ENCODE measurements at places on chromosomes 1 and 21.

- DNase-seq = no peak
Measured at GRCh38 chr1:224753491-224753890, 137.4 kb downstream of the CNIH3 start.

GRCh38 chr1:173168941-173169340 is 38.2 kb downstream of the TNFSF4 start:
- no peak for DNase-seq

- no peak for DNase-seq
Measured at GRCh38 chr21:42569732-42570301, 56.2 kb downstream of the SLC37A1 start.

GRCh38 chr21:16196001-16196400 is 466.2 kb downstream of the USP25 start:
- DNase-seq = no peak

DNA sequence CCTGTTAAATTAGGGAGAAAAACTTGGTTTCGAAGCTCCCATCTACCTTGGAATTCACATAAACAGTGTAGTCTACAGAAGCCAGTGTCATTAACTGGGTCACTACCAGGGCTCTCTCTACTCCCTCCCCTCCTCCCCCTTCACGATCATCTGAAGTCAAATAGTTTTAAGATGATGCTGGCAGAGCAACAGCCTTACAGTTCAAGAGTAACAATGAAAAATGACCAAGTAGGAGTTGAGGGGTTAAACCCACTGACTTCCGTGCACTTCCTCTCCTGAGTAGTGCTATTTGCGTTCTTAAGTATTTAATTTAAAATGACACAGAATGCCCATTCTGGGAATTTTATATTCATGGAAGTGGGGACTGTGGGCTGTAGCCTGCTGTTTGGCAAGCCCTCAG is 236.9 kb downstream of the SIPA1L2 start:
- no peak for DNase-seq

- no peak for DNase-seq
Measured at GRCh38 chr1:90246069-90246468, 251.2 kb downstream of the ZNF326 start.

GRCh38 chr21:44969931-44970755 is 30.3 kb downstream of the SLX9 start:
- DNase-seq = no peak

GRCh38 chr1:79543394-79543793 is 536.9 kb upstream of the ADGRL4 start:
- DNase-seq = no peak

- no peak for DNase-seq
Measured at GRCh38 chr1:231376875-231377549, 38.9 kb downstream of the SPRTN start.

- DNase-seq = no peak
Measured at GRCh38 chr1:64759968-64760367, 15.1 kb downstream of the RAVER2 start.
